ENCODE measurements at places on chromosomes 12 and 14.
A peak's percentile ranks its signal among the peaks of the same experiment; 100 is the strongest.

GRCh38 chr12:64099397-64099796, 122.7 kb downstream of the KICS2 start:
- DNase-seq: no peak

DNA sequence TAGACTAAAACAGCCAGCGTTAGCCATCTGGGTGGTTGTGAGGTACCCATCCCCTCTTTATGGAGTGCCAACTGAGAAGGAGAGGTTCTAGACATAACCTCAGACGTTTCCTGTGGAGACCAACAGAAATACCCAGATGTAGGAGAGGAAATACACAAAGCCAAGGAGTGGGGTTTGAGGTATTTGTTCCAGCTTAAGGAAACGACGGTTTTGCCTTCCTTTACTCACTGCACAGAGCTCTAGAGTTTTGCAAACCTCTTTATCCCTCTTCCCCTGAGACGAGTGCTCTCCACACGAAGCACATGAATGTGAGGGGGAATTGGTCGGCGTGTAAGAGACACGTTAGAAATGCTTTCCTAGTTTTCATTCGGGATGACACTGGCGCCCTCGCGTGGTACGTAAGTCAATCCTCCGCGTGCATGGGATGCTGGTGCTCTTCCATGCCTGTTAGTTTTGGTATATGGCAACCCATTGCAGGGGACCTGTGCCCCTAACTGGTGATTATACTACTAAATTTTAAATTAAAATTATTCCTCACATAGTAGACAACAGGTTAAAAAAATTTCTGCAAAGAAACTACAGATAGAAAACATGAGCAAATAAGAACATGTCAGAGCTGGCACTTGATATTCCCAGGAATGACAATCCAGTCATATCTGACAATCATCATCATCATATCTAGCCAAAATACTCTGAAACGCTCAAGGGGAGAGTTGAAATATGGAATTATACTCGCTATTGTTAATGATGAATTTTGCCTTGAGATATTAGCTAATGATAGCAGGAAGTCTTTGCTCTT, 121.7 kb downstream of the PPM1H start:
- peak; percentile 82 for DNase-seq

GRCh38 chr14:61342932-61343331, 21.6 kb downstream of the PRKCH start:
- no peak for DNase-seq

GRCh38 chr12:117172168-117172567, 18.1 kb downstream of the FBXO21 start:
- no peak for DNase-seq

GRCh38 chr12:128322341-128322740, 55.4 kb downstream of the TMEM132C start:
- no peak for DNase-seq

- DNase-seq: peak; percentile 89
These were observed 764 bp downstream of the DYNLL1 start for GRCh38 chr12:120496413-120497340.

GRCh38 chr12:104342635-104343249, 39.2 kb downstream of the EID3 start:
- DNase-seq: no peak

GRCh38 chr12:28023156-28023887, 50.8 kb upstream of the PTHLH start:
- no peak for DNase-seq

DNA sequence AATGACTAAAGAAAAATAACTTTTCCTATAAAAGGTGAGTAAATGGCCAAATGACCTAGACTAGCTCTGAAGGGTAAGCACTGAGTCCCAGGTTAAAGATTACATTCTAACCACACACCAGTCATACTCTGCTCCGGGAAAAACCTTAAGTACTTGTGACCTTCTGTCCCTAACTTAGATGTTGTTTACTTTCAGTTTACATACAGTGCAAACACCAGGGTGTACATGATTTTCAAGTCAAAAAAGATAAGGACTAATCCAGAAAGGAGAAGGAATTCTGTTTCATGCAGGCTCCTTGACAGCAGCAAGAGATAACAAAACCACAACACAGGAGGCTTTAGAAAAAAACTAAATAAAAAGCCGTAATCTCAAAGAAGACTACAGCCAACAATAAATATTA, 174.2 kb downstream of the PPM1H start:
- DNase-seq: no peak

- no peak for DNase-seq
These were observed 19.4 kb downstream of the PYGL start for GRCh38 chr14:50924843-50925242.

DNA sequence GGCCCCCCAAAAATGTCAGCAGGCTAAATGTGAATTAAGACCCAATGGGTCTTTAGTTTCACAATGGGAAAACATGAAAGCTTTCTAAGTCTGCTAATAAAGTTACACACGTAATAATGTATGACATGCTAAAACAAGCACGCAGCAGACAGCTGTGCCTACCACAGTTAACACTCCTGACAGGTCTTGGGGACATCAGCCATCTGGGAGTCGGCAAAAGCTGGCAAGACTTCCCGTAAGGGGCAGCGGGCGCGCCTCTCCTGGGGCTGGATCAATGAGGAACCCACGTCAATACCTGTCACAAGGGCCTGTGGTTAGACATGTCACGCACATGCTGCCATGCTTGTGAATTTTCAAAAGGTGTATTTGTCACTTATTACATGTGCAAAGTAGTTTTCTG, 45.0 kb downstream of the ACTN1 start:
- DNase-seq: no peak

DNA sequence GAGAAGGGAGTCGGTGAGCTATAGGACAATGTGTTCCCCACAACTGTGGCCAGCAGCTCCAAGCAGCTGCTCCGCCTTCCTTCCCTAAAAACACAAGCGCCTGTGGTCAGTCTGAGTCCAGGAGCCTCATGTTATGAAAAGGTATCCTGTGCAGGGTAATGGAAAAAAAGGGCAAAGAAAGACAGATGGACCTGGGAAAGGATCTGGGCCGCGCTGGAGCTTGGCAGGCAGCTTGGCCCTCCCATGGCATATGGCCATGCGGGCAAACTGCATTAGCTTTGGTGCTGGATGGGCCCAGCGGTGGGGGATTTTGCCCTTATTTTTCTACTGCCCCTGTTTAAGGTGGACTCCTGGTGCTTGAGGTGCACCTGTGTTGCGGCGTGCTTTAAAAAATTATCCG, 23.7 kb upstream of the CHST11 start:
- no peak for DNase-seq

DNA sequence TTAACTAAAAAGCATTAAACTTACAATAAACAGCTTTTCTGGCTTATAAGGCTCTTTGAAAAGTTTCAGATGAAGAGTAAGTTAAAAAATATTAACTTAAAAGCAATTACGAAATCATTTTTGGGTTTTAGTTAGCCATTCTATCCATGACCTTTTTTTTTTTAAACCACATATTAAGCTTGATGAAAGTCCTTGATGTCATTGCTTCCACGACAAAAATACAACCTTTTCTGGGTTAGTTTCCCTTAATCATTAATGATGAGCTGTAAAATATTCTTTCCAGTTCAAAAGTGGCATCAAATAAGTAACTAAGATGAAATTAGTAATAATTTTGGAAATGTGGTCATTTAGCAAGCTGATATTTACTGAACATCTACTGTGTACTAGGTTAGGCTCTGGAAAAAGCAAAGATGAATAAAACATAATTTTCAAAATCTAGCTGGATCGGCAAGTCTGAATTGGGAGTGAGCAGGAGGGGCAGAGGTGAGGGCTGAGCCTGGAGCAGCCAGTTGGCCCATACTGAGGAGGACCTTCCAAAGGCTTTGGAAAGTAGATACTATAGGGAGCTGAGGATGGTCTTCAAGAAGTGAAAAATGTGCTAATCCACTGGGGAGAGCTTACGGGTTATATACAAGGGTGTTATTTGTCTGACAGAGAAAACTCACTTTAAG, 345.2 kb downstream of the ZFP36L1 start:
- DNase-seq: no peak

DNA sequence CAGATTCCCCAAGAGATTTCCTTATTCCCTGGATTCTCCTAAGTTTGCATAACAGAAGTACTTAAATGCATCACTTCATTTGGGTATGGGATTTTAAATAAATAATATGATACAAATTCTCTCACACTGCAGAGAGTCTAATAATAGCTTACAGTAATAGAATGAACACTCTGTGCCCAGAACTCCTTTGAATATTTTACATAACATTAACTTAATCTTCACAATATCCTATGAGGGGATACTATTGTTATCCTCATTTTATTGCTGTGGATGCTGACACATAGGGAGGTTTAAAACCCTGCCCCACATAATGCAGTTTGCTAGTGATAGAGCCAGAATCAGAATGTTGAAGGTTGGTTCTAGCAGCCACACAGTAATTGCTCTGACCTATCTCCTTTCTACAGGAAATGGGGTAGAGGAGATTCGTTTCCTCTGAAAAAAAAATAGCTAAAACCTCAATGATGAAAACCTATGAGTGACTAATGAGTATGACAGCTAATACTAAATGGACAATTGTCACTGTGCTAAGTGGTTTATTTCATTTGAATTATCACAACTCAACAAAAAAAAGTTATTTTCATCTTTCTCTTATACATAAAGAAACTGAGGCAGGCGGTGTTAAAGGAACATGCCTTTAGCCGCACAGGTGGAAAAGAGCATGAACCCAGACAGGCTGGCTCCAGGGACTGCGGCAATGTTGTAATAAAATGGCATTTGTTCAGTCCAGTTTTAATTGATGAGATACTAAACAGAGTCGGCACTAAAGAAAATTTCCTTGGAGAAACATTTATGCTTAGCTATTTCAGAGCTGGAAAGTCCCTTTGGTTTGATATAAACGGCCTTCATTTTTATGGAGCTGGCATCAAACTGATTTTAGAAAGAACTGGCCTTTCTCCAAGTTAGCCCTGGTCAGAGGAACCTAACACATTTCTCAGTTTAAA, 880.9 kb downstream of the NRXN3 start:
- no peak for DNase-seq

DNA sequence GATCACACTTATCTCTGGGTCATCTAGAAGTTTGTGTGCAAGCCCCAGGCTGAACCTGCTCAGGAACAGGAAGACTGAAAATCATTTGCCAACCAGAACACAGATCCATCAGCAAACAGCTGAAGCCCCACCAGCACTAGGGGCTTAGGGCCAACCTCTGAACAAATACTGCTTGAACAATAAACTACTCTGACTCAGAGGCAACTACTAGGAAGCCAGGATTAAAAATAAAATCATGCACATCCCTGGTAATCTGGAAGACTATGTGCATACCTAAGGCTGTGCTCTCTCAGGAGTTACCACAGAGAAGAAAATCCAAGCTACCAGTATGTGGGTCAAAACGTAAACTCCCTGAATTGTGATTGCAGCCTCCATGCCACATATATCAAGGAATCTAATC, 15.9 kb downstream of the GALNT8 start:
- no peak for DNase-seq

GRCh38 chr12:107992870-107993451, 136.1 kb upstream of the WSCD2 start:
- DNase-seq: no peak

DNA sequence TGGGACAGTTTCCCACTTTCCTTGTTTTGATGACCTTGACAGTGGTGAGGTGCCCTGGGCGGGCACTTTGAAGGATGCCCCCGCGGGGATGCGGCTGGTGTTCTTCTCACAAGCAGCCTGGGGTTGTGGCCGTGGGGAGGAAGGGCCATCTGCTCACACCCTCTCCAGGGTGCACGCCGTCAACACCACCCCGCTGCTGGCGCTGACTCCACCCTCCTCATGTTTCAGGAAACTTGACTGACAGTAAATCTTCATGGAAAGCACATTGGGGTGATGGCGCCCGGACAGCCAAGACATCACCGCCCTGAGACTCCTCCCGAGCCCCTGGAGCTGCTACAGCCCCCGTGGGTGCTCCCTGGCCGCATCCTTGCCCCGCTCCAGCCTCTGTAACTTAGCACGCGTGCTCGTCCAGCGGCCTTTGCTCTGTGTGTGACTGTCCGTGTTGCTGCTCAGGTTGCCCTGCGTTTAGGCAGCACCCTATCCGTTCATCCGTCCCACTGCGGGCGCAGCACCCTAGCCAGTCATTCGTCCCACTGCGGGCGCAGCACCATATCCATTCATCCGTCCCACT, 150.2 kb upstream of the C14orf180 start:
- DNase-seq: no peak

DNA sequence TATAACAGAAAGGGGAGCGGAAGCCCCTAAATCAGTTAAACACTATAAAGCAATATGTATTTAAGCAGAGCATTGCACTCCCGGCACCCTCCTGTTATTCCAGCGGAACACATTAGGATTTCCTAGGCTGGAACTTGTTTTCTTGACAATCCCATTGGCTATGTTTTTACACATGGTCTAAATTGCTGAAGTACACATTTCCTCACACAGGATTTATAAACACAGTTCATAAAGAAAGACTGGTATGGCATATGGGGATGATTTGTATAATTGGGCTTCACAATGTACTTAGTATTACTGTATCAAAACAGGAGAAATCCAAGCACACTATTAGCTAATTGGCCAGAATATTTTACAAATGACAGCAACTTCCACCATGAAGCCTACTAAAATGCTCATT, 23.3 kb downstream of the PAX9 start:
- no peak for DNase-seq

DNA sequence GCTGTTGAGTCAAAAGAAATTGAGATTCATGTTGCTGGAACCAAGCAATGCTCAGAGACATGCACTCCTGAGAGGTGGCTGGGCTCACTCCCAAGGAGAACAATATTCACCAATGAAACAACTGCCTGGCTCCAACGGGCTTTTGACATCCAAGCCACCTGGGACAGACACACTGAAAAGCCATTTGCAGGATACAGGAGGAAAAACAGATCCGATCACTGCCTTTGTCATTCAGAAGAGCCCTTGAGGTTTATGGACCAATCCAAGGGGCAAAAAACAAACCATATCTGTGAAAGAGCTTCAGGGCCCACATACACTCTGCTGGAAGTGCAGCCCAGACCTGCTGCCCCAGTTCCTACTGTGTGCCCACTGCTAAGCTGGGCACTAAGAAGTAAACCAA, 277.5 kb downstream of the NUAK1 start:
- no peak for DNase-seq

DNA sequence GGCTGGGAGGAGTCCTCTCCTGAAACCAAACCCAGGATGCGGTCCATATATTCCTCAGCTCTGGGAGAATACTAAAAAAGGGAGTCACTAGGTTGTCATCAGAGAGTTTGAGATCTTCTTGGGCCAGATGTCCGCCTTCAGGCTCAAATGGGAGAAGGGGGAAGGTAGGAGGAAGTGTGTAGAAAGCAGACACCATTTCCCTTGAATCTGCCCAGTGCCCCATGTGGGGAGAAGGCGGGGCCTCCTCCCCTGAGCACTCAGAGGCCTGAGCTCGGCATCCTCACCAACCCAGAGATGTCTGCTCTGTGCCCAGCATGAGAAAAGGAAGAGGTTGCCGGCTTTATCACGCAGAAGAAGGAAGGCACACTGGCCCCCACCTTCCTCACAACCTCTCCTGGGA, 37.3 kb downstream of the LTBP2 start:
- peak; percentile 62 for DNase-seq
